Stimulated activated CD4-positive, alpha-beta T cell treated with anti-CD3 and anti-CD28 coated beads, TNF-alpha, amount 100 ng/mL, for 48 hours (primary cell): ENCODE measurements at places on chromosomes 1 and 21.
A peak's percentile ranks its signal among the peaks of the same experiment; 100 is the strongest.

- DNase-seq: no peak
Observed at GRCh38 chr1:22975694-22976093, 3.0 kb upstream of the LACTBL1 start.

GRCh38 chr1:223543560-223543959 is 121.9 kb downstream of the CAPN8 start:
- no peak for DNase-seq

GRCh38 chr1:178121883-178122282 is 28.0 kb downstream of the RASAL2 start:
- no peak for DNase-seq

GRCh38 chr1:11648039-11648438 is 6.2 kb downstream of the FBXO2 start:
- no peak for DNase-seq

DNA sequence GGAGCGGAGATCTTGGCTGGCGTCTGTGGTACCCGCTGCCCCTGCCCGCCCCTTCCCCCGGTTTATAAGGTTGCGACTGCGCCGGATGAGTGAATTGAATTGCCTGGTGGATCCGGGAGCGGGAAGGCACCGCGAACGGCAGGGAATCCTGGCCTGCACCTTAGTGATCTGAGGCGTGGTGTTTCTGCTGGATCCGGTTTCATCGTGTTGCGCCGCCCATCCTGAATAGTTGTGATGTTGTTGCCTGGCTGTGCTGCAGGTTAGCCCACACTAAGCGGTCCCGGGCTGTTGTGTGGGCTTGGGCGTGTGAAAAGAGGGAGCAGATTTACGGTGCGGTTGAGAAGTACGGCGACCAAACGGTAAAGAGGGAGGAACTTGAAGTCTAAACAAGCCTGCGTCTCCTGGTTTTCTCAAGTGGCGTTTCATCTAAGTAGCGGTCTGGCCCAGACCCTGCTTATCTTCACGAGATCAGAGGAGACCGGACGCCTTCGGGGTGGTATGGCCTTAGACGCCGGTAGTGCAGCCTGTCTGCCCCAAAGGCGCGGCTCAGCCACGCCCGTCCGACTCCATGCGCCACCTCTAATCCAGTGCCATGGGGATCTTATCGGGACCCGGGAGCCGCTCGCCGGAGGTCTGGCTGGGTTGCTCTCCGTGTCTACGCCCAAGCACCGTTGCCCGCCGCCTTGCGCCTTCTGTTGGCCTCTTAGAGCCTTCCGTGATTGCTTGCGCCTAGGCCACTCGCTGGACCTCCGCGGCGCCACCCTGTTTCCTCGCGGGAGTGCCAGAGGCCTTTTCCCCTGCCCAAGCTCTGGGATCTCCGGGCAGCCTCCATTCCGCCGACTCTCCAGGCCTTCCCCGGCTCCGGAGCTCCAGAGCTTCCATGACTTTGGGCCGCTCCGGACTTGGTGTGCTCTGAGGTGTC is 87.5 kb upstream of the RHOU start:
- DNase-seq: peak; percentile 8

DNA sequence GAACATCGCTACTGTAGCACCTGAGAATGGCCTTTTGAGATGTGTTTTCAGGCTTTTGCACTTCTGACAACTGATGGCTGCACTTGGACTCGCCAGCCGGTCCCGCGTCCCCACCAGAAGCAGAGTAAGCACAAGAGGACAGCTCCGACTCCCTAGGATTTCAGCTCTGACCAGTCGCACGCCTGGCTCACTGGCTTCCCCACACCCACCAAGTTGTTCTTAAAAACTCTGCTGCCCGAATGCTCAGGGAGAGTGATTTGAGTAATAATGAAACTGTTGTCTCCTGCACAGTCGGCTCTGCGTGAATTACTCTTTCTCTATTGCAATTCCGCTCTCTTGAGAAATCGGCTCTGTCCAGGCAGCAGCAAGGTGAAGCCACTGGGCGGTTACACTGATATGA is 40.2 kb upstream of the NLRP3 start:
- no peak for DNase-seq

GRCh38 chr1:20432341-20432740 is 53.7 kb downstream of the CAMK2N1 start:
- DNase-seq: no peak

DNA sequence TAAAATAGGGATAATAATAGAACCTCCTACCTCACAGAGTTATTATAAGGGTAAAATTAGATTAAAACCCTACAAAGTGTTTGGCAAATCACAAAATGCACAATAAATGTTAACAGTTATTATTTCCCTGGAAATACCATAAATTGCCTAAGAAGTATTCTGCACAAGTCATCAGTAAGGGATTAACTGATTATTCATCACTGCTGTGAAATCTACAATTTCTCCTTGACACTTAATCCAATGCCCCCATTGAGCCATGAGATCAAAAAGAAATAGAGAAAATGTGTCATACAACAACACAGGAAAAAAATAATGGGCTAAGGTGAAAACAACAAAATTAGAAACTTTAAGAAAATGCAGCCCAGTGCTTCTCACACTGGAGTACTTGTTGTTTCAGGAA is 6.7 kb upstream of the SEC16B start:
- no peak for DNase-seq

GRCh38 chr1:109556563-109556962 is 8.1 kb downstream of the GNAI3 start:
- DNase-seq: no peak

- no peak for DNase-seq
Observed at GRCh38 chr1:162080472-162081015, 11.1 kb downstream of the NOS1AP start.

DNA sequence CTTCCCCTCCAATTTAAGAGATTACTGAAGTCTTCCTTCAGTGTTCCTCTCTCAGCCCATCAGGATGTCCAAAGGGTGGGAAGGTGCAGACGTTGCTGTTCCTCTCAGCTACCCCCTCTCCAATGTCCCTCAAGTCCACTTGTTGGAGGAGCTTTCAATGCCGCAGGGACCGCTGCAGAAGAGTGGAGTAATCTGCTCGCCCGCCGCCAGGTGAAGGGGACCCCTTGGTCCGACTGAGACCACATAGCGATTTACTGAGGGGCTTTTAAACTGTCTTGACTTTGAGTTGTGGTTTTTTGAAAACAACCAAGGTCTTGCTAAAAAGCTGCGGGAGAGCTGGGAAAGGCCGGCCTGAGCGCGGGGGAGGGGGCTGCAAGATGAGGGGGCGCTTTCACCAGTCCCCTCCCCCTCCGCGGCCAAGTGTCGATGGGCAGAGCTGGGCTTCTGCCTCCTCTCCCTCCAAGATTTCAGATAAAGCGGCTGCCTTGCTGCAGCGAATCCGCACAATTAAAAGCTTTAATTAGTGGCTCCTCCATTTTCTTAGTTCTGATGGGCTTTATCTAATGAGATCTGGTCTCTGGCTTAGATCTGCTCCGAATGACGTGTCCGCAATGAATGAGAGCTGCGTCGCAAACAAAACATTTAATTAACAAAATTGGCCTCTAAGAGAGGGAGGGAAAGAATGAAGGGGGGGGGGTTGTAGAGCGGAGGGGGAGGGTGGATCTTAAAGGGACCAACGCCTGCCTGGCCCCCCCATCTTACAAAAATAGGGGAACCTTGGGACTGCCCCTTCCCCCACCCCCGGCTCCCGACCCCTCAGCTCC is 5.9 kb downstream of the LMO4 start:
- DNase-seq: no peak

DNA sequence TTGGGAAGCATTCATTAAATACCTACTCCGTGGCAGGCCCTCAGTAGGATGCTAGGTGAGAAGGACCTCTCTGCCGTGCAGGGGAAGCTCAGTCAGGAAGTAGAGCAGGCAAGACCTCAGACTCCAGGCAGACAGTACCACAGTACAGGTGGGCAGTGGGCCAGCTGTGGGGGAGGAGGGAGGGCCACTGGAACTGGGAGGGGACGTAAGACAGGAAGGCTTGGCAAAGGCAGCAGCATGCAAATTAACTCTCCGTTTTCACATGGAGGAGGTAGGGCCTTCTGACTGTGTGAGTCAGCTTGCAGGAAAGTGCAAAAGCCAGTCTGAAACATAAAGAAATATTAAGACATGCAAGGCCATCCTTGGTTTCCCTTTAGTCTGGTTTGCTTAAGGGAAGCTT is 157.7 kb downstream of the TRIM33 start:
- DNase-seq: no peak

DNA sequence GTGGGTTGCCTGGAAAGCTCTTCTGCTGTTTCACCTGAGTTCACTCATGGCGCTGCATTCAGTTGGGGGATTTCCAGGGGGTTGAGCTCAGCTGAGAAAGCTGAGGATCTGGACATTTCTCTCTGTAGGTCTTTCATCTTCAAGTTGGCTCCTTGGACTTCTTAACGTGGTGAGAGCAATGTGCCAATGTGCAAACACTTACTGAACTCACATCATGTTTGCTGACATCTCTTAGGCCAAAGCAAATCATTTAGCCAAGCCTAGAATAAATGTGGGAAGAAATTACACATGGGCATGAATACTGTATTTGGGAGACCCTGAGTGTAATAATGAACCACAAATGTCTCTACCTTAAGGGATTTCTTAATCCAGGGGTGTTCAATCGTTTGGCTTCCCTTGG is 42.7 kb upstream of the SLC22A15 start:
- DNase-seq: no peak

- DNase-seq: no peak
Observed at GRCh38 chr1:9249534-9250410, 15.2 kb downstream of the H6PD start.

- no peak for DNase-seq
Observed at GRCh38 chr1:212847549-212847948, at the start of gene SPATA45. Gene SPATA45 (minus strand): TSS chr1:212847649. CDS start chr1:212836149, 11,500 bp downstream.

DNA sequence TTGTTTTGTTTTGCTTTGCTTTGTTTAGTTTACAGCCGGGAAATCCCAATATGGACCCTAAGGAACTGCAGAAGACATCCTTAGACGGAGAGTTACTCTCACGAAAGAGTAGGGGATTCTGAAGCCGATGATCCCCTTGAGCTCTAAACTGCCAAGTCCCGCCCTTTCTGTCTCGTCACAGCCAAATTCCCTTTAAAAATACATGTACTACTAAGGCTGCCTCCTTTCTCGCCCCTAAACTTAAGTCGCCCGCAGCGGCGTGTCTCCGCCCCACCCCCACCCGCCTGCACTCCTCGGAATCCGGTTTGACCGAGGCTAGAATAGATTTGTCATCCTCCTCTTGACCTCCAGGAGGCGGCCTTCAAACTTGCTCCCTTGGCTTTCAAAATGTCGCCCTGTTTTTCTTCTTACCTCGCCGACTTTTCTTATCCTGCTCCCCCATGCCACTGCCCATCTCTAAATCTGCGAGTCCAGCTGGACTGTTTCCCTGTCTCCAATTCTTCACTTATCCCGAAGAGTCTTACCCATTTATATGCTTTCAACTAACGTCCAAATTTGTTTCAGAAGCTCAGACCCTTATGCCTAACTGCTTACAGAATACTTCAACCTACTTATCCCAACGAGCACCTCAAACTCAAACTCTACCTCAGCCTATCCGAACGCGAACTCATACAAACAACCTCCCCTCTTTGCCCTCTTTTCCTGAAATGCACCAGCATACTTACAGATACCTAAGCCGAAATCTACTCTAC is 10.9 kb upstream of the BOLA1 start:
- peak; percentile 82 for DNase-seq

GRCh38 chr1:112925015-112925414 is 31.0 kb downstream of the SLC16A1 start:
- DNase-seq: no peak

DNA sequence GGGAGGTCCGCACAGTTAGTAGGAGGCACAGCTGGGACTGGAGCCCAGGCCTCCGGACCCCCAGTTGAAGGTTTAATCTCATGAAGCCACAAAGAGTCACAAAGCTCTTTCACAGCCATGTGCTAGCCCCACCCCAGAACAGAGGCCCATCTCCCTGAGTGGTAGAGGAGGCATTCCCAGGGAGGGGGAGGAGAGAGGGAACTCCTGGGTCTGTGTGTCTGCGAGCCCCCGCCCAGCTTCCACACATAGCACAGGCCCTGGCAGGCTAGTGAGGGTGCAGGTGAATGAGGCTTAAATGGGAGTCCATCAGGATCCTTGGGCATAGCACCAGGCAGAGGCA is 197.8 kb downstream of the MATN1 start:
- DNase-seq: no peak

DNA sequence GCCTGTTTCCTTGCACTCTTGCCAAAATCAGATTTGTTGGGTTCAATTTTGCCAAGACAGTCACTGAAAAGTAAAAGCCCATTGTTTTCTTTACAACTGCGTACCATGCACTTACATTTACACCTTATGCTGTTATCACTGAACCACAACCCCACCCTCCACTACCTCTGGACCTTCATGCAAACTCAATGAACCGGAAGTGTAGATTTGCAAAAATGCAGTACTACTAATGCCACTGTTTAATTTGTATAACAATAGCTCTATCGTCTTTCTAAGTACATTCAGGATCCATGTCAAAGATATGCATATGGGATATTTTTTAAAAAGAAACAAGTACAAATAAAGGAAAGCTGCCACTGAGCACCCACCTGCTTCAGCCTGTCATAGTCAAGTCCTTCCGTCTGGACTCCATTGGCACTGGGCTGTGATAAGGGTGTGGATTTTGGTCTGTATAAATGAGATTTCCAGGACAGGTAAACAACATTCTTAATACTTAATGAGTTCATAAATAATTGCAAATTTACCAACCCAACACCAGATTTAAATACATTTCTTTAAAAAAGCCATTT is 72.9 kb upstream of the LBR start:
- DNase-seq: no peak

GRCh38 chr21:33007747-33008146 is 18.0 kb upstream of the OLIG2 start:
- DNase-seq: no peak

GRCh38 chr1:29650476-29650875 is 414.2 kb downstream of the PTPRU start:
- DNase-seq: no peak

GRCh38 chr1:230230948-230231773 is 164.1 kb downstream of the GALNT2 start:
- DNase-seq: no peak

DNA sequence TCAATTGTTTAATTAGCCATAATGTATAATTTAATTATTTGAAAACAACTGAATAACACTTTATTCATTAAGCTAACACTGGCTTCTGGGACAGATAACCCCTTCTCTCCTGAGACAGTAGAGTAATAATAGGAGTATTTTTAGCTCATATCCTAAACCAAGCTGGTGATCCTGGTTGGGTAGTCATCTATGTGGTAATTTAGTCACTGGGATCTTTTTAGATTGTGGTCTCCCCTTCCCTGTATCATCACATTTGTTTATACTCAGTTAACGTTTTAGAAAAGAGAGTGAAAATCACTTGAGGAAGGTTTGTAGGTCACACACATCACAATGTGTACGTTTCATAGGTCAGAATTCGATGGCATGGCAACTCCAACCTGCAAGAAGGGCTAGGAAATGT is 1356.6 kb upstream of the ADGRL2 start:
- no peak for DNase-seq

DNA sequence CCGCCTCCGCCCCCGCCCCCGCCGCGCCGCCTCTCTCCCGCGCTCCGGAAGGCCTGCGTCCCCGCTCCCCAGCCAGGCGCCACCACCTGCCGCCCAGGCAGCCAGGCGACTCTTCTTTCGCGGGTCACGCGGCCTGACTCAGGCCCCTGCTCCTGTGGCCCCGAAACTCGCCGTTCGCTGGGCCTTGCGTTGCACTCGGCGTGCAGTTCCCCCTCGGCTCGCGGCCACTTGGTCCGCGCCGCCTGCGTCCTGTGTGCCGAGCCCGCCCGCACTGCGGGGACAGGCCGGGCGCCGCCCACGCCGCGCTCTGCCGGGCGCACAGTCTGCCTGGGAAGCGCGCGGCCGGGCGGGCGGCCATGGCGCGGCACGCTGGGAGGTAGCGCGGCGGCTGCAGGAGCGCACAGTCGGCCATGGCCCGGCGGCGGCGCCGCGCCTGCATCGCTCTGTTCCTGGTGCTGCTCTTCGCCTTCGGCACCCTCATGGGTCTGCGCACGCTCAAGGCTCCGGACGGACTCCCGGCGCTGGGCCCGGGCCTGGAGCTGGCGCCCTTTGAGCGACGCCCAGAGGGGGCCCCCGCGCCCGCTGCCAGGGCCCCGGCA is at the start of gene MANEAL:
MANEAL (plus strand) TSS at position 75 of the 599 bp plus-strand sequence; CDS start at position 411, 336 bp downstream.
- DNase-seq: no peak
